ENCODE measurements at places on chromosomes 11 and 22.
A peak's percentile ranks its signal among the peaks of the same experiment; 100 is the strongest.

- no peak for DNase-seq
These were observed 819 bp downstream of the JAML start for GRCh38 chr11:118223992-118224391.

GRCh38 chr11:76653674-76654284, 16.8 kb downstream of the LRRC32 start:
- no peak for DNase-seq

GRCh38 chr11:1125803-1126202, 31.9 kb upstream of the MUC5AC start:
- DNase-seq: peak; percentile 29

GRCh38 chr11:127247261-127247851, 246.8 kb upstream of the KIRREL3 start:
- no peak for DNase-seq

DNA sequence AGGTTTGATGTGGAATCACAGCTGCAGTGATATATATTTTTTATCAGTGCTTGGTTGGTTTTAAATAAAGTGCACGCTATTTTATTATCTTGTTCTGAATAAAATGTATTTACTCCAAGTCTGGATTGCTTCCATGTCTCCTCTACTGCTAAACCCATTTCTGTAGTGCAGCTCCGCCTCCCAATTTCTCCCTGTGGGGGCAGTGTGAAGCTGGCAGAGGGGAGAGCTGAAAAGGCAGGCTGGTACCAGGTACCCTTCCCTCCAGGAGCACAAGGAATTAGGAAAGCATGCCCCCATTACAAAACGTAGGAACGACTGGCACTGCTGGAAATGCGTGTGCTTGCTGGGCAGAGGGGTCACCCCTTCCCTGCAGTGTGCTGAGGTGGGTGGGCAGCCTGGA, 934 bp upstream of the TMEM132A start:
- DNase-seq: no peak

- no peak for DNase-seq
These were observed 34.7 kb downstream of the NAT10 start for GRCh38 chr11:34140149-34140548.

DNA sequence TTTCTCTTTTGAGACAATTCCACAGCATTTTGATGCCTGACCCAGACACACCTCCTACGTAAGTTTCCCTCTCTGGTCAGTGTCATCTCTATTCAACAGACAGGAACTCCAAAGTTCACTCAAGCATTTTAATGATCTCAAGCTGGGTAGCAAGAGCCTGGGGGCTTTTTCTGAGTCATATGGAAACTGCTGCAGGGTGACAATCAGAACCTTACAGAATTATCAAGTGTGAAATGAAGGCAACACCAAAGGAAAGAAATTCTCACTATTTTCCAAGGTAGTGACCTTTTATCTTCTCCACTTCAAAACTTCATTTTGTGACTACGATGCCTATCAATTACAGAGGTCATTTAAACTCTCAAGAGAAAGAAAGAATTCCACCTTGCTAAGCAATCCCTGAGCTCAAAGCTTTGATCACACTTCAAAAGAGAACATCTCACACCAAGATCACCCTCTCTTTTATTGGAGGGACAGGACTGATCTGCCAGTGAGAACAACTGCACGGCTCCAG, 229.0 kb upstream of the ZC3H12C start:
- DNase-seq: peak; percentile 20

DNA sequence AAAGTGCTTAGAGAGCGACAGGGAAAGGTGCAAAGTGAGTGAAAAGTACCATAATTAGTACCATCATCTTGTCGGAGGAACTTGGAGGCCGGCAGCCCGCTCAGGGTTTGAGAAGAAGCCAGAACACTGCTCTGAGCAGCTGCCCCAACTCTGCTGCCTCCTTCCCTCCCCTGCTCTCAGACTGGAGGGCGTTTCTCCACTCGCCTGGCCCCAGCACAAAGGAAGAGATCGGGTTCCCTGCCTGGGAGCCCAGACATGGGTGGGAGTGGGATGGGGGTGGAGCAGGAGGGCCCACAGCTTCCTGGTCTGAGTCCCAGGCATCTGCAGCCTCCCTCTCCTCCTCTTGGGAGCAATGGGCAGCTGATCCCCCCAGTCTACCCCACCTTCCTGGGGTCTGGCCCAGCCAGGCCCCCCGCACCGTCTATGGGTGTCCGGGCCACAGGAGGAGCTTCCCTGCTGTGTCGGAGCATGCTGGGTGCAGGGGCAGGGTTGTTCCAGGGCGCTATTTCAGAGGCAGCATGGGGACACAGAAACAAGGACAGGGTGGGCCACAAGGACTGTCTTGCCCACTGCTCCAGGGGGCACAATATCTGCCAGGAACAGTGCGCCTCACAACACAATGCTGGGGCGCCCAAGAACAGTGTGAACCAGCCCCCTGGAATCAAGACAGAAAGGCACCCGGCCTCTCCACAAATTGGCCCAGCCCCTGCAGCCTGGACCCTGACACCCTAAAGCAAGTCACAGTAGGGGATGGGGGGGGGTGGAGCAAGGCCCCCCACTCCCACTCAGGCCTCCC, 4.8 kb downstream of the LIF start:
- DNase-seq: no peak

DNA sequence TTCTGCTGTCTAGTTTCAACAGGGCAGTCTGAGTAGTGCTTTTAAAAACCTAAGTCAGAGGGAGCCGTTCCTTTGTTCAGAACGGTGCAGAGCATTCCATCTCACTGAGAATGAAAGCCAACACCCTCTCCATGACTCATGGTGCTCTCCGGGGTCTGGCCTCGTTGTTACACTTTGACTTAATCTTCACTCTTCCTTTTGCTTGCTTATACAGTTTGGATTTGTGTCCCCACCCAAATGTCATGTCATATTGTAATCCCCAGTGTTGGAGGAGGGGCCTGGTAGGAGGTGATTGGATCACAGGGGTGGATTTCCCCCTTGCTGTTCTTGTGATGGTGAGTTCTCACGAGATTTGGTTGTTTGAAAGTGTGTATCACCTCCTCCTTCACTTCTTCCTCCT, 292.2 kb downstream of the ST3GAL4 start:
- DNase-seq: no peak

GRCh38 chr11:103433386-103434072, 324.3 kb downstream of the DYNC2H1 start:
- DNase-seq: no peak

- no peak for DNase-seq
These were observed 79.9 kb upstream of the DRD2 start for GRCh38 chr11:113555071-113555619.

DNA sequence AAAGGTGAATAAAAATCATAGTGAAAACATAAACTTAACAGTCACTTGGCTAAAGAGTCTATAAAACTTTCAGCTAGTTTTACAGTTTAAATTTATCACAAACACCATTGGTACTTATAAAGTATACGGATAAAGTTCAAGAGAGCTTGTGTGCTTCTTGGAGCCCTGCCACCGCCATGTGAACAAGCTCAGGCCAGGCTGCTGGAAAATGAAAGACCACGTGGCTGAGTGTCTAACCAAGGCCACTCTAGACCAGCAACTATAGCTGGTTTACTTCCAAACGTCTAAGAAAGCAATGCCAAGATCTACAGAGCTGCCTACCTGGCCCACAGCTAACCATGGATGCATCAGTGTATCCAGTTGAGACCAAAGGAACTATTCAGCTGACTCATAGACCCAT, 66.3 kb upstream of the API5 start:
- DNase-seq: no peak

GRCh38 chr11:130118165-130118564, 41.4 kb upstream of the ST14 start:
- DNase-seq: no peak

DNA sequence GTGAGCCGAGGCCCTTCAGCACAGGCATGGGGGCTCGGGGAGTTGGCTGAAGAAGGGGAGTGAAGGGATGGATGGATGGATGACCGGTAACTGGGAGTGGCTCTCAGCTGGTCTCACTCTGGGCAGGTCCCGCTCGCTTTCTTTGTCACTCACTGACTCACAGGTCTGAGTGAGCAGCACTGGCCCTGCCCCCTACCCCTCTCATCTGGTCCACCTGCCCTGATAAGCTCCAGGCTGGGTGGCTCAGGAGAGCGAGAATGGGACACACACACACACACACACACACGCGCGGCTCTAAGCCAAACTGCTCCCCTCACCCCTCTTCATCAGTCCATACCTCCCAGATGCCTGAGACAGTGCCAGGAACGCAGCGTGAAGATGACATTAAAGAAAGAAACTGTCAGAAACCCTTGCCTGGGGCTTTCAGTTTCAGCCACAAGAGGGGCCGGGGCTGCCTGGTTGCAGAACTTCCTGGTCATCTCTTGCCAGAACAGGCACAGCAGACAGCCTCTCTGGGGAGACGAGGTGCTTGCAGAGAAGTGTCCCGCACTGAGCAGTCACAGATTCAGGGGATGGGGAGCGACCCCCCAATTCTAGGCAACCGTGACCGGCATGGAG, 16.5 kb upstream of the SHISAL1 start:
- peak; percentile 63 for DNase-seq

GRCh38 chr11:75872887-75873416, 57.9 kb downstream of the UVRAG start:
- no peak for DNase-seq

- DNase-seq: no peak
These were observed 2.5 kb downstream of the FJX1 start for GRCh38 chr11:35620795-35621194.

DNA sequence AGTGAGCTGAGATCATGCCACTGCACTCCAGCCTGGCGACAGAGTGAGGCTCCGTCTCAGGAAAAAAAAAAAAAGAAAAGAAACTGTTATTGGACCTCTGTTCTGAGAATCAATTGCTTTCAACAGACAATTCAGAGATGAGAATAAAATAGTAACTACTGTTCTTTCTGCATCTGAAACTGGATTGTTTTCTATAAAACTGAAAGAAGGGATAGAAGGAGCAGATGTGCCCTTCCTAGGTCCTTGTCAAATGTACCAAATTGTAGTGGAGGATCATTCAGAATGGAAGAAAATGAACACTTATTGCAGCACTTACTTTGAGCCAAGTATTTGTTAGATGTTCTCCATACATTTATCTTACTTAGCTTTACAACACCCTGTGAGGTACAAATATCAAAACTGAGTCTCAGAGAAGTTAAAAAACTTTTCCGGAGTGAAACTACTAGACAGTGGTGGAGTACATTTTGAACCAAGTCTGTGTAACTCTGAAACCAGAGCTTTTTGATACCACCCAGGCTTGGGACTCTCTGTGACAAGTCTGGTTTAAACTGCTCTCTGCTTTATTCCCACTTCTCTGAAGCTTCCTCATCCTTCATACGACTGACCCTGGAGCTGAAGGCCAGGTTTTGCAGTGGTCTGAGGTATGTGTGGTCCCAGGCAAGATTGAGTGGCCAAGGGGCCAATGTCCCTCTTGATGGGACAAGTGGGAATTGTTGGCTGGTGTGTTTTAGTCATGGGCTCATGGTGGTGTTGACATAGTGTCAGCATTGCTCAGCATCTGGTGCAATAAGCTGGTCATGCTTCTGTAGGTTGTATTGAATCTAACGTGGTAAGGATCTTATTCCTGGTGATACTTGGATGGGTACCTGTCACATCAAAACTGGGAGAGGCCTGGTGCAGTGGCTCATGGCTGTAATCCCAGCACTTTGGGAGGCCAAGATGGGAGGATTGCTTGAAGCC, 48.2 kb upstream of the CCDC134 start:
- DNase-seq: no peak

DNA sequence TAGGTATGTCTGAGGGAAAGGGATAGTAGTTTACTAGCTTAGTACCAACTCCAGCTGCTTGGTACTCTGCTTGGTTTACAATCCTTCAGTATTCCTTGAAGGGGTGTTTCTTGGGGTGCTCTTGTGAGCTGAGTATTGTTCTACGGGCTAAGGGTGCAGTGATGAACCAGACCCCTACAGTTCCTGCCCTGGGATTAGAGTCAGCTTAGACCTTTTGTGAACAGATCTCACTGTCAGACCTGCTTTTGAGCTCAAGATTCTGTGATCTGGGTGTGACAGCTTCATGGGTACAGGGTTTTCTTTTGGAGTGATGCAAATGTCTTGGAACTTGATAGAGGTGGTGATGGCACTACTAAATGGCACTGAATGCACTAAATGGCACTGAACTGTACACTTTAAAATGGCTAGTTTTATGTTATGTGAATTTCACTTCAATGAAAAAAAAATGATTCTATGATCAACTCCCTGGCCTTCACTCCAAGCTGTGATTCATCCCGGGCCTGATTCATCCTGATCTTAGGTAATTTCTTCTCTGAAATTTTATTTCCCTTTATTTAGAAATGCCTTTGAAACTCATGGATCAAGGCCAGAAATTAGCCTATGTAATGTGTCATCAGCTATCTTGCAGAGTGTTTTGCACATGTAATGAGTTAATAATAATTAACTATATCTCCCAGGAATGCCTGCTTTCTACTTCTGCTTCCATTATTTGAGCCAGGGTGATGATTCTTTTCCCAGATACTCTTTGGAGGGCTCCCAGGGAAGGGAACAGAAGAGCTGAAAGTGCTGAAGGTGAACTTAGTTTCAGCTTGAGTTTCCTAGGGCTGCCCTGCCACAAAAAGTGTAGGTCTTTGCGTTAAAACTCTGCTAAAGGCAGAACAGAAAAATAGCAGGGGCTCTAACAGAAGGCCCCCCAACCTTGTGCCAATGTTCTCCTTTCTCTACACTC, 87.9 kb downstream of the NCAM1 start:
- no peak for DNase-seq

GRCh38 chr11:35248558-35249323, 109.8 kb downstream of the CD44 start:
- no peak for DNase-seq

DNA sequence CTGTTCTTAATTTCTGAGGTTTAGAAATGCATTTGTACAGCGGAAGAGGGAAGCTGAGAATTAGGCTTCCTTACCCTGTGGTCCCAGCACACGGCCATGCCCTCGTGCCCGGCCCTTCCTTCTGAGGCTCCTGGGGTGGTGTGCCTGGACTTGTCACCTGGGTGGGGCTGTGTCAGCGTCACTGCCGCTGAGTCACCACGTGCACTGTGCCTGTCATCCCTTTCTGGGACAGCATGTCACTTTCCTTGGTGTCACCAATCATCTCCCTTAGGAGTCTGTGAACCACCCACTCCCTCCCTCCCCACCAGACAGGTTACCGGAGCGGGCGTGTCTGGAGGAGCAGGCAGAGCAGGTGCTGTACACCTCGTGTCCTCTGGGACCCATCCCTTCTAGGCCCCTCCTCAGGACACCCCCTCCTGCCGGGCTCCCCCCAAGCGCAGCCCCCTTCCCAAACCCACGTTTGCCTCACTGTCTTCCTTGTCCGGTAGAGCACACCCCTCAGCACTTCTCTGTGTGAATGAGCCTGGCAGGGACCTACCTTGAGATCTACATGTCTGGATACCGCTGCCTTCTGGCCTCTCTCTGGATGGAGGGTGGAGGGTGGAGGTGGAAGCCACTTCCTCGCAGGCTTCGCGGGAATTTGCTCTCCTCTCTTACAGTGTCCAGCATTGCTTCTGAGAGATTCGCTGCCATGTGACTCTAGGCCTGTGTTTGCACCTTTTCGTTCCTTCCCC, 367.6 kb downstream of the TBC1D22A start:
- DNase-seq: peak; percentile 18

DNA sequence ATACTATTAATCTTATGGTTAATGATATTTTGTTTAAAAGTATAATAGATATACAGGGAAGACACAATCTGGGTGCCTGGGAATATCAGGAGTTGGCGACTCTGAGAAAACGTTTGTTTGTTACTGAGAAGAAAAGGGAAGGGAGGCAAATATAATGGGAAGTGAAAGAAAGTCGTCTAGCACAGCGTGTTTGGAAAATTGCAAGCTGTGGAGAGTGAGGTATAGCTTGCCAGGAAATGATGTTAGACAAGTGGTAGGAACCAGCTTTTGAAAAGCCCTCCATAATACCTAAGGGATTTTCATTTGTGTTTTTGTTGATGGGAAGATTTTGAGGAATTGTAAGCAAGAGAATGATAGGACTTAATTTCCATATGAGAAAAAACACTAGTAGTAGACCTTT, 322.2 kb downstream of the LUZP2 start:
- DNase-seq: no peak
